ENCODE measurements at places on chromosomes 16 and 17.

- no peak for DNase-seq
Measured at GRCh38 chr17:40511136-40511535, 9.7 kb upstream of the TNS4 start.

- no peak for DNase-seq
Measured at GRCh38 chr17:59844884-59845594, 47.7 kb downstream of the TUBD1 start.

DNA sequence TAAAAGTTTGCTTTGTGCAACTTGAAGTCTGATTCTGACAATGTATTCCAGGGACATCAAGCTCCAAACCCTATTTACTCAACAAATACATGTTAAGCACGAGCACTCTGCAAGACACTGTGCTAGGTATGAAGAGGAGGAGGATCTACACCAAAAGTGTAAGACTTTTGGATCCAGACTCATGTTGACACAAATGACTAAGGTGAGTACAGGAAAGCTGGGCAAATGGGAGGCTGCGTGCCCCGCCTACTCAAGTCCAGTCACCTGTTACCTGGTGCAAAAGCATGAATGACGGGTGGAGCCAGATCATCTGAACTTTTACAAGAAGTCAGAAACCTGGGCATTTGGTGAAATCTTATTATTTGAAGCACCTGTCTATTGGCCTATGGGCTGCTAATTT is 120.7 kb downstream of the ABCC12 start:
- no peak for DNase-seq

GRCh38 chr16:46970089-46970488 is 3.4 kb downstream of the DNAJA2 start:
- no peak for DNase-seq

DNA sequence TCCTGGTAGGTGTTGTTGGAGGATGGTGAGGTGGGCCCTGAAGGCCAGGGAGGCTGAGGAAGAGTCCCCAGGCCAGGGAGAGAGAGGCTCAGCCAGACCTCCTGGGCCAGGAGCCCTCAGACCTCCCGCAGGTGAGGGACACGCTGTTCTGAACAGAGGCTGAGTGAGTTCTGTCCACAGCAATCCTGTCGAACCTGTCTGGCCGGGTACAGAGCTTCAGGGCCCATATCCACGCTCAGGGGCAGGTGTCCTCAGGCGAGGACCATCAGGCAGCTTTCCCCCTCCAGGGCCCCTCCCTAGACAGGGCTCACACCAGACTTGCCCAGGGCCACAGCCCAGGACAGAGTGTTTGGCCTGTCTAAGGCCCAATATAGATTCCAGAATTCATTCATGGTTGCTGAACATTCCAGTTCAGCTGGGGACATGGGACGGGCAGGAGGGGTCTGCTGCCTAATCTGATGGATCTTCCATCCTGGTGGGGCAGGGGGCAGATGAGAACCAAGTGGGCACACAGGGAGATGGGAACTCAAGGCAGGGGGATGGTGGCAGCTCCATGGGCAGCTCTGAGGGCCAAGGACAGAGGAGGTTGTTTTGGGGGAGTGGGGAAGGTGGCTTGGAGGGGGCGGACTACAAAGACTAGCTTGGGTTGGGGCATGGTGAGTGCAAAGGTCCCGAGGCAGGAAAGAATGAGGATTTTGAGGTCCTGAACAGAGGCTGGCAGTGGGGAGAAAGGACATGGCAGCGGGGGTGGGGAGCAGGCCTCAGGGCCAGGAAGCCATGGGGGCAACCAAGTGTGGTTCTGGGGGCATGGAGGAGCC is 23.4 kb upstream of the MPRIP start:
- no peak for DNase-seq

DNA sequence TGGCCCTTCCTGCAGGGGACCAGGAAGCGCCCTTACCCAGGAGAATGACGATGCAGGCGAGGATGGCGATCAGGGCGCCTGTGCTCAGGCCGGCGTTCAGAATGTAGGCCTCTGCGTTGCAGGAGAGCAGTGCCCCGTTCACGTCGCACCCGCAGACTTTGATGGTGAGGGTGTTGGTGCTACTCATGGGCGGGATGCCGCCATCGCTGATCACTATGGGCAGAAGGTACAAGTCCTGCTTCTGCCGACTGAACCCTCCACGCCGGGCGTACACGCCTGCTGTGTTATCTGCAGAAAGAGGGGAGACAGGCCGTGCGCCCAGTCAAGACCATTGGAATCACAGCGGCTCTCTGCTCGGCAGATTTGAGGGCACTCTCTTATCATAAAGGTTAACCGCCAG is 171.1 kb downstream of the CDH11 start:
- no peak for DNase-seq

DNA sequence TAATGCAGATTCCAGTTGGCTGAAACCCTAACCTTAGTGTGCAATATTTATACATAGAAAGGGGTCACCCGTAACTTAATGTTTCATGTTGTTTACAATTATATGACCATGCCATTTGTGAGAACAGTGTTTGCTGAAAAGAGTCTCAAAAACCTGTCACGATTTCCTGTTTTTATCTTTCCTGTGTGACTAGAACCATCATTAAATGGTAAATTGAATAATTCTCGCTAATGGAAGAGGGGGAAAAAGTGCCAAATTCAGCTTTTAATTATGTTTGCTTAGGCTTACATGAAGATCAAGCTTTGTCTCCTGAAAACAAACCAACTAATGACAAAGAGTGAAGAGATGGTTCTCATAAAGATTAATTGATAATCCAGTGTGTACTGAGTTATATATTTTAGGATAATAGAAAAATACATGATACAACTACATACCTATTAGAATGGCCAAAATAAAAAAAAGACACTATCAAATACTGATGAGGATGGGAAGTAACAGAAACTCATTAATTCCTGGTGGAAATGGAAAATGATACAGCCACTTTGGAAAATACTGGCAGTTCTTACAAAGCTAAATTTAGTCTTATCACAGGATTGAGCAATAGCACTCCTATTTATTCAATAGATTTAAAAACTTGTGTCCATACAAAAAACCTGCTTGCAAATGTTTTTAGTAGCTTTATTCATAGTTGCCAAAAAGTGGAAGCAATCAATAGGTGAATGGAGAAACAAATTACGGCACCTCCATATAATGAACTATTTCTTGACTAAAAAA is 141.7 kb downstream of the CDK5R1 start:
- no peak for DNase-seq

DNA sequence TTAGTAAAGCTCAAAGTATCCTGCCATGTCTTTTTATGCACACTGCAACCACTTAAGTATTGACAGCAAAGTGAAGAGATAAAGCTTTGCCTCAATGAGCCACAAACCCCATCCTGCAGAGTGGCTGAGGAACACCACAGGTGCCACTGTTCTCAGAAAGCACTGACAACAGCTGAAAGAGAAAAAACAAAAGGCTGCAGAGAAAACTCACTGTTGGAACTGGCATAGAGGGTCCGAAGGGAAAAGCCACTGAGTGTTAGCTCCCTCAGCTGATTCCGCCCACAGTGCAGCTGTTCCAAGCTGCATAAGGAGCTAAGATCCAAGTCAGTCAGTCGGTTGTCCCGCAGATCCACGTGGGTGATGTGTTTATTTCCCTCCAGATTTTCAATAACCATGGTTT is 48.3 kb downstream of the PHLPP2 start:
- DNase-seq, result no peak

DNA sequence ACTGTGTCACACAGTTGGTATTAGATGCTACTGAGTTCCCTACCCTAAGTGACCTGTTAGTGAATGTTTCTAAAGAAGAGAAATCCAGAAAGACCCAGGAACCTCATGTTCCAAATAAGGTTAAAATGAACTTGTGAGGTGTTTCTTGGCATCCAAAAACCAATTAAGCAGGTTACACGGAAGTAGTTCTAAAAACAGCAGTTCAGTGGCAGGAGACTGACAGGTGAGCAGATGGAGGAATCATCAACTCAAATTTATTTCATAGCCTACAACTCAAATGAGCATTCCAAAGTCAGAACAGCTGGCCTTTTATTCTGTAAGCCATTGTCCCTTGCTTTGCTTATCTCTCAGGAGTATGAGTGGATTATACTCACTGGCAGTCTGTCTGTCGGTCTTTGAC is 188.3 kb downstream of the IRX3 start:
- DNase-seq, result no peak

GRCh38 chr17:45437465-45438283 is 5.0 kb upstream of the ARHGAP27 start:
- no peak for DNase-seq

DNA sequence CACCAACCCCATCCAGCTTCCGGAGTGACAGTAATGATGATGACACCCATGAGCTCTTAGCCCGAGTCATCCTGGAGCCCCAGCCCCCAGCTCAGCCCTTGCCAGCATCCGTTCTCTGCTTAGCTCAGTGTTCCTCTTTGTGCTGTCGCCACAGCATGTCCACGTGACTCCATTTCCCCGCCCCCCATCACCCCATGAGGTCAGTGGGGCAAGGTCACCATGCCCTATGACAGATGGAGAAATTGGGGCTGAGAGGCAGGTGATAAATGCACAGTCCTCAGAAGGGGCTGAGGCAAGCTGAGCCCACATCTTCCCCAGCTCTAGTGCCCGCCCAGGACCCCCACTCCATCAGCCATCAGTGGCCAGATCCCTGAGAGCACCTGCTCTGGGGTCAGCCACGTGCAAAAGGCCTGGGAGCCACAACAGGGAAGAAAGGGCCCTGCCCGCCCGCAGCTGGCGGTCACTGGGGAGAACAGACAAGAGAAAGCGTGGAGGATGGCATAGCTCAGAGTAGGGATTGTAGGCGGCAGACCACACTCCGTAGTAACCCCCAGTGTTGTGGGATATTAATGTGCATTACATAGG is 17.1 kb downstream of the ITGB4 start:
- no peak for DNase-seq

GRCh38 chr16:67396159-67397035 is 3.1 kb upstream of the TPPP3 start:
- peak; percentile 57 for DNase-seq

GRCh38 chr16:50679676-50680555 is 1.2 kb downstream of the SNX20 start:
- no peak for DNase-seq
